ENCODE measurements at places on chromosomes 16 and 17.

- no peak for DNase-seq
Measured at GRCh38 chr17:82981141-82981730, 98.2 kb upstream of the METRNL start.

DNA sequence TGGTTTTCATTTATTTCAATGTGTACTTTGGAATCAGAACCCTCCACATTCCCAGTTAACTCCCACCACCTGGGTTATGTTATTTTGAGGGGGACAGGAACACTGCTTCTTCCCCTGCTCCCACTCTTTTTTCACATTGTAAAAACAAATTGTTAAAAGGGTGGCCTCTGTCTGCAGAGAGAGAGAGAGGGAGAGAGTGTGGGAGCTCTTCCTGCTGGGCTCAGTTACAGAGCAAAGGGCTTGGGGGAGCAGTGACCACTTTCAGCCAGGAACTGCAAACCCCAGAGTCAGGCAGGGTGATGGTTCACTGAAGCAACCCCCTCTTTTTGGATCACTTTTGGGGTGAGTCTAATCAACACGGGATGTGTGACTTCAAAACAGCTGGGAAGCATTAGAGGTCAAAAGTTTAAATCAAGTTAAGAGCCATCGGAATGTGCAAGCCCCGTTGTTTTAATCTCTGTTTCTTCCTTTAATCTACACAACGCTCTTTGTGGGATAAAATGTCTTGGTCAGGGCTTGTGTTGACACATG is 577.0 kb upstream of the CDH11 start:
- DNase-seq, result no peak

- no peak for DNase-seq
Measured at GRCh38 chr17:81406117-81406953, 11.1 kb downstream of the BAHCC1 start.

DNA sequence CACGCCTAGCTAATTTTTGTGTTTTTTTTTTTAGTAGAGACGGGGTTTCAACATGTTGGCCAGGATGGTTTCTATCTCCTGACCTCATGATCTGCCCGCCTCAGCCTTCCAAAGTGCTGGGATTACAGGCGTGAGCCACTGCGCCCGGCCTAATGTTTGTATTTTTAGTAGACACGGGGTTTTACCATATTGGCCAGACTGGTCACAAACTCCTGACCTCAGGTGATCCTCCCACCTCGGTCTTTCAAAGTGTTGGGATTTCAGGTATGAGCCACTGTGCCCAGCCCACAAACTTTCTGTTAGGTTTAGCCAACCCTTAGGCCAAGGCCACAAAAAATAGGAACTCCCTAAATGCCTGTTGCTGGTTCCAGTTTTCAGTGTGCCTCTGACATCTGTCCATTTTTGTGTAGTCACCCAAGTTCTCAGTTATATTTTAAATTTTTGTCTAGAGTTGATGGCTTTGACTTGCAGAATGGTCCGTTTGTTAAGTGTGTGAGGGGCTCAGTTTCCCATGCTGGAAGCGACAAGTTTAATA is 12.7 kb downstream of the CCL16 start:
- no peak for DNase-seq

- DNase-seq, result no peak
Measured at GRCh38 chr17:21395764-21396163, 19.6 kb downstream of the KCNJ12 start.

DNA sequence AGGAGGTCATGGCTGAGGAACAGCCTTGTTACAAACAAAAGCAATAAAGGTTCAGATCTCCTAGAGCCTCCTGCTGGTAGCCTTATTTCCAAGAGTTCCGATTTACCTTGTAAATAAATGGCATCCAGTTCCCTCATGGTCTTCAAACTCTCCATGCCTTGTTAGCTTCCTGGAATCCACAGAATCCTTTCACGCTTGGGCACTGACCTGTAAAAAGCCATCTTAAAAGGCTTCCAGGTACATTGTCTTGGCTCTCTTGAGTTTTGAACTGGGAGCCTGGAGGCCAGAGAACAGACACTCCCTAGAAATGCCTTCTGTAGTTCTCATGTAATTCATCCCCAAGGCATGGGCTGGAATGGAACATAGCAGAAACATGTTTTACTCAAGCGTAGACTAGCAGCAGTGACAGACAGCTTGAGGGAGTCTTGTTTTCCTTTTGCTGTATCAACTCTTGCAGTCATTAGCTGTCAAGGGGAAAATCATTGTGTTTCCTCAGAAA is 207.9 kb downstream of the SNX29 start:
- DNase-seq, result no peak

GRCh38 chr17:80882926-80883685 is 108.5 kb upstream of the CHMP6 start:
- DNase-seq, result no peak

GRCh38 chr17:81163703-81164370 is 1.5 kb upstream of the PVALEF start:
- no peak for DNase-seq

DNA sequence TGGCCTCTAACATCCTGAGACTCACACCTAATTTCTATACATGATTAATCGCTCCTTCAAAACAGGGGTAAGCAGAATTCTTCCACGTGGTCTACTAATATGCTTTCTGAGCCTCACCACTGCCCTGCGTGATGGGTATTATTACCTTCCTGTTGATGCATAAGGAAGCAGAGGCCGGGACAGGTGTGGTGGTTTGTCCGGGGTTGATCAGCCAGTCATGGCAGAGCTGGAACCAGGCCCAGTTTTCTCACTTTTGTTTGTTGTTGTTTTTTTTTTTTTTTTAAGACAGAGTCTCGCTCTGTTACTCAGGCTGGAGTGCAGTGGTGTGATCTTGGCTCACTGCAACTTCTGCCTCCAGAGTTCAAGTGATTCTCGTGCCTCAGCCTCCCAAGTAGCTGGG is 31.2 kb downstream of the RNF135 start:
- no peak for DNase-seq

DNA sequence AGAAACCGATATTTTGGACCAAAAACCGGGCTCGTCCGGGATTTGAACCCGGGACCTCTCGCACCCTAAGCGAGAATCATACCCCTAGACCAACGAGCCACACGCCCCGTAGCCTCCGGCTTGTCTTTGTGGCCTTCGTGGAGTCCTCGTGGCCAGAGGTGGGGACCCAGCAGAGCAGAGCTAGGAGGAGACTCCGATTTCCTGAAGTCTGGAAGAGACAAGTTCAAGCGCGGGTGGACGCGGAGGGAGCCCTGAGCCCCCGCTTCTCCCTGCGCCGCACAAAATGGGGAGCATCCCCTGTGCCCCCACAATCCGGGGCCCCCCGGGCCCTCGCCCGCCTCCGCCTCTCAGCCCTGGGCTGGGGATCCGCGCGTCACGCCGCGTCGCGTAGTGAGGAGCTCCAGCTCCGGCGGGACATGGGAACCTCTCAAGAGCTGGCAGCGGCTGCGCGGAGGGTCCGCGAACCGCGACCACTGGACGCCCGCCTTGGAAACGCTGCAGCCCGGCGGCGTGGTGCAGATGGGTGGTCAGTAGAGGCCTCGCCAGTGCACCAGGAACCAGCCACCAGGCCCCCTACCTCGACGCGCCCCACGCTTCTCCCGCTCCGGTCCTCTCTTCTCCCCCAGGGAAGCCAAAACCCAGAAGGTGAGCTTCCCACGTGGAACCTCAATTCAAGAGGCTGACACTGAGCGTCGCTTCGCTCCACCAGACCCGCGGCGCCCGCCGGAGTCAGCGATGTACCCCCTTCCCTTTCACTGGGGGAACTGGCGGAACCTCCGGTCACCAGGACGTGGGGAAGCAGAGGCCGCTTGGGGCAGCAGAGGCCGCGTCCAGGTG is 5.2 kb upstream of the OR1F1 start:
- no peak for DNase-seq

- no peak for DNase-seq
Measured at GRCh38 chr16:67431775-67432505, 1.0 kb downstream of the HSD11B2 start.

GRCh38 chr17:322006-322780 is 30.4 kb downstream of the RPH3AL start:
- DNase-seq, result no peak

- no peak for DNase-seq
Measured at GRCh38 chr17:9259419-9259818, 238.1 kb downstream of the NTN1 start.

DNA sequence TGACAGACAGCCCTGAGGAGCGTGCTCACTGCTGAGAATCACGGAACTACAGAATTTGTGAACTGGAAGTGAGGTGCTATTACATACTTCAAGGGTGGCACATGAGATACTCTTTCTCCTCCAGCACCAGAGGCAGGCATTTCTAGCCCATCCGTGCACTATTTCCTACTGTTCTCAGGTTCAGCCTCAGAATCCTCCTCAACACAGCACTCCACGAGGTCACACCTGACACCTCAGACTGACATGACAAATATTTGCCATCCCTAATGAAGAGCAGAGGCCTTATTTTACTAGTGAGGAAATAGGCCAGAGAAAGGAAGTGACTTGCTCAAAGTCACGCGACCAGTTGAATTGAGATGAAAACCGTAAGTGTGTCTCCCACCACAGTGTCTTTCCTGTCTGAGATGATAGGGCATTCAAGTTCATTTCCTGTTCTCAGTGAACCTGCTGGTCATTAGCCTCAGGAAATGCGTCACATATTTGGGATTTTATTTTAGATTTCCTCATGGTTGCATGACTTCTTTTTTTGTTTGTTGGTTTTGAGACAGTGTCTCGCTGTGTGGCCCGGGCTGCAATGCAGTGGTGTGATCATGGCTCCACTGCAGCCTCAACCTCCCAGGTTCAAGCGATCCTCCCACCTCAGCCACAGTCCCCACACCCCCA is 23.6 kb downstream of the SEZ6 start:
- peak; percentile 22 for DNase-seq

DNA sequence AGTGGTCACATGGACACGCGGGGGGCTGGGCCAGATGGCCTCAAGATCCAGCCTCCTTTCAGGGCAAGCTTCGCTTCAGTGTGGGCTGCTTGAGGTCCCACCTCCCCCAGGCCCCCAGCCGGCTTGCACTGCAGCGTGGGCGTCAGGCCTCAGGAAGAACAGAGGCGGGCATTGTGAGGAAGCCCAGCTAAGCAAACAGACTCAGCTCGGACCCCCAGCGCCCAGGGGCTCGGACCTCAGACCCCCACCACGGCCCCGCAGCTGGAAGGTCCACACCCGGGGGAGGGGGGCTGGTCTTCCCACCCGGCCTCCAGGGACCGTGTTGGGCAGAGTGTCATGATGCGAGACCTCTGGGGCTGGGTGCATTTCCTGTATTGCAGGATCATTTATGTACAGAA is 24.7 kb upstream of the ZNF469 start:
- no peak for DNase-seq

DNA sequence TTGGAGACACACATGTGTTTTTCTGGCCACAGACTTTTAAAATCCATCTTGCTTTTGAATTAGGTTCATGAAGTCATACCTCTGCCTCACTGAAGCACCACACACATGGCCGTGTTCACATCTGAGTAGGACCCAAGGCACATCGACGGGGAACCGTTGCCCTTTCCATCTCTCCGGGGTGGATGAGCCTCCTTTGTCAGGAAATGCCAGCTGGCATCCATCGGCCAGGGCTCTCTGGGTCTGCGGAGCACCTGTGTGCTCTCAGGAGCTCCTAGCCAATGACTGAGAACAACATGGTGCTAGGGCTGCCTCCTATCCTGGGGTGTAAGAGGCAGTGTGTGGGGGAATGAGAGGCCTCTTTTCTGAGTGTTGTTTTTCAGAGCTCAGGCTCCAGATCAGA is 24.5 kb upstream of the NKD1 start:
- DNase-seq, result no peak

GRCh38 chr17:38727736-38728135 is 2.4 kb upstream of the CISD3 start:
- DNase-seq, result peak; percentile 71

DNA sequence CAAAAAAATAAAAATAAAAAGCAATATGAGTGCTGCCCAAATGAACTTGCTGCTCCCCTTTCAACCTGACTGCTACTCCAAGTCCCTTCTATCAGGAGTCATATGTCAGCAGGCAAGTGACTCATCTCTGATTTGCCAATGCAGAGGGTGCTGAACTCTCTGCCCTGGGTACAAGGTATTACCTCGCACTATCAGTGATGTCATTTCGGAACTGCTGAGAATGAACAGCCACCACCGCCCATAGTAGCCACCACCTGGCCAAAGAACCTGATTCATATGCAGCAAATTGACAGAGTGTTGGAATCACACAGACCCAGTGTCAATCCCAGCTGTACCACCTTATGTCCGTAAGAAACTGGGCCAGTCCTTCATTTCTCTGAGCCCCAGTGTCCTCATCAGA is 31.2 kb downstream of the LYRM9 start:
- no peak for DNase-seq

DNA sequence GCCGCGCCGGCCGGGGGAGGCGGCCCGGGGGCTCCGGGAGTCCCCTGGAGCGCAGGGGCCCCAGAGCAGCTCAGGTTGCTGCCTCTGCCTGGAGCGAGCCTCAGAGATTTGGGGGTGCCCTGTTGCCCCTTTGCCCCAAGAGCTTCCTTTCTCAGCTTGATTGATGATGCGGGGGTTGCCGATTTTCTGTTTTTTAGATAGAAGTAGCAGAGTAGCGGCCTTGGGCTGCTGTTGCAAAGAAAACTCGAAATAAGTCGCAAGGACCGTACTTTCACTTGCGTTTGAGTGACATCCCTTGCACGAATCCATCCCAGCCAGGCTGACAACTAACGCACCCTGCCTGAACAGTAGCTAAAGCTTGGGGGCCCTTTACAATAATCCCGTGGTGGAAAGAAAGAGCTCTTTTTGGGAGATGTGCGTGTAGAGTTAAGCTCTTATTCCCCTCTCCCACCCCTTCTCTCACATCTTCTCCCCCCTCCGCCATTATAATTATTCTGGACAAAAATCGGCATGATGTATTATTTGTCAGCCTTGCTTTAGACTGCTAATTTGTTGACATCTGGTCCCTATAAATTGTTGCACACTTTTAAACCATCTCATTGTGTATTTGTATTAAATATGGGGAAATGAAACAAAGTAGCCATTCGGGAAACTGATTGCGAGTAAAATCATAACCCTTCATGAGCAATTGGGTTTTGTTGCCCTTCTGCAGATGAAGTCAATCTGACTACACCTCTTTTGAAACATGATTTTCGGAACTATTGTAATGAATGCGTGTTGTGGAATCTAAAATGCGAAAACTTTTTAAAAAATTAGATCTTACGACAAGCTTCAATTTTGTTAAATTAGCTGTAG is 873 bp downstream of the USP10 start:
- DNase-seq, result no peak

DNA sequence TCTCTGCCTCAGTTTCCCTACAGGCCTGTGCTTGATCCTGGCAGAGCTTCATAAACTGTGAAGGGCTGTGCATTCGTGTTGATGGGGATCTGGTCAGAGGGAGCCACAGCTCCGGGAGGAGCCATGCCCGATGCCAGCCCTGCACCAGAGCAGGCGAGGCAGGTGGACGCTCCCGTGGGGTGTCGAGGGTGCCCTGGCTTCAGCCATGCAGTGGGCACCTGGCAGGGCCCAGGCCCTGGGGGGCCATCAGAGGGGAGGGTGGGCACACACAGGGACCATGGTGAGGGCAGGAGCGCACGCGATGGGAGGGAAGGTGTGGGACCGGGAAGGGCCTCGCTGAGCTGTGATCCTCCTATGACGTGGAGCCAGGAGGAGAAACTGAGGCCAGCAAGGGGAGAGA is 22.0 kb downstream of the ZFPM1 start:
- DNase-seq, result no peak

Data from stimulated activated CD8-positive, alpha-beta memory T cell treated with anti-CD3 and anti-CD28 coated beads, Interleukin-4, amount 100 ng/mL, for 24 hours (primary cell).